ENCODE measurements at places on chromosomes 3 and 15.

DNA sequence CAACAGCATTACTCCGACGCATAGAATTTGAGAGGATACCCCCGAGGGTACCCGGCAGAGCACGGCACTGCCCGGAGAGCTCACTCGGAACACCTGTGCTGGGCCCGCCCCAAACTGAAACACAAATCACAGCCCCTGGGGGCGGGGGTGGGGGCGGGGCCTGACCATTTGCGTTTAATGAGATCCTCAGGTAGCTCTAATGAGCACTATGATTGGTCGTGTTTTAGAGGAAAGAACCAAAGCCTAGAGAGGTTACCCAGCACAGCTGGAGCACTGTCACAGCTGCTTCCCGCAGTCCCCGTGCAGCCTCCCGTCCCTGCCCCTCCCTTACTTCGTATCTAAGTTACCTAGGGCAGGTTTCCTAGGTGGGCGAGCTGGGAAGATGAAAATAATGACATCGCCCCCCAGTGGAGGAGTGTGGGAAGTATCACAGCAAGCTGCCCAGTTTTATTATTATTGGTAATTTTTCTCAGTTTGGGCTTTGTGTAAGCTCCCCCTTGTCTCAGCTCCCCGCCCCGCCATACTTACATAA is 187.1 kb downstream of the PDE8A start:
- peak; percentile 26 for DNase-seq

DNA sequence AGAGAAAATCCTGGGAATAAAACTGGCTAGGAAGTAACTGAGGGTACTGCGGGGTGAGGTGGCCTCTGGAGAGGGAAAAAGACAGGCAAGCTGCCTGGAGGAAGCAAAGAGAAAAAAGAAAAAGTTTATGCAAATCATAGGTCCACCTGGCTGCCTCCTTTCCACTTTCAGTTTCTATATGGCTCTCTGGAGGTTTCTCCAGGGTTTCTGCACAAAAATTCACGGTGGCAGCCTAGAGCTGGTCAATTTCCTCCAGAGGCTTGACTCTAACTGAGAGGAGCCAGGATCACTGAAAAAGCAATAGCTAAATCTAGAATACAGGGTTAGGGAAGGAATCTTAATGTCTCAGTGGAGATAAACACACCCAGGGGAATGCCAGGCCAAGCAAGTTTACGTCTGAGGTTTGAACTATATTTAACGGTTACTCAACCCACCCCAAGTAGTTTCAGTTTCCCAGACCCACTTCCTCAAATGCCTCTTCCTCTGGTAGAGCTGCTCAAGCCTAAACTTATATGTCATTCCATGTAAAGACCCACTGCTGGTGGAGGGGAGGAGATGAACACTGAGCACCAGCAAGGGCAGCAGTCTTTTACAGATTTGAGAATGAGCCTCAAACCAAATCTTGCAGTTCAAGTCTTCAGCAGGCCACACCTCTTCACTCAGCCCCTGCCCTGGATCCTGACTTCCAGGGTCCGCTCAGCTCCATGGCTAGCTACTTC is 5.7 kb downstream of the LYSMD2 start:
- no peak for DNase-seq

DNA sequence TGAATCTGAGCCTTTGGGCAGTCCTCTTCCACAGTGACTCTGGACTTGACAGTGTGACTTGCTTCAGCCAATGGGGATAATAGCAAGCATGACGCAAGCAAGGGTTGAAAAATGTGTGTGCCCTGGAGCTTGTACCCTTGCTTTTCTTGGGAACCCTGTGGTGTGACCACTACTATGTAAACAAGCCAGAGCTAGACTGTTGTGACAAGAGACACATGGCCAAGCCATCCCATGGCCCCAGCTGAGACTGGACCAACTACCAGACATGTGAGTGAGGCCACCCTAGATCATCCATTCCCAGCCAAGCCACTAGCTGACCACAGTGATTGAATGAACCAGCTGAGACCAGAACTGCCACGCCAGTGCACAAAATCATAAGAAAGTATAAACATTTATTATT is 11.8 kb downstream of the MYO1E start:
- no peak for DNase-seq

- DNase-seq, result no peak
These were observed 179.0 kb upstream of the PFN2 start for GRCh38 chr3:150149651-150150051.

DNA sequence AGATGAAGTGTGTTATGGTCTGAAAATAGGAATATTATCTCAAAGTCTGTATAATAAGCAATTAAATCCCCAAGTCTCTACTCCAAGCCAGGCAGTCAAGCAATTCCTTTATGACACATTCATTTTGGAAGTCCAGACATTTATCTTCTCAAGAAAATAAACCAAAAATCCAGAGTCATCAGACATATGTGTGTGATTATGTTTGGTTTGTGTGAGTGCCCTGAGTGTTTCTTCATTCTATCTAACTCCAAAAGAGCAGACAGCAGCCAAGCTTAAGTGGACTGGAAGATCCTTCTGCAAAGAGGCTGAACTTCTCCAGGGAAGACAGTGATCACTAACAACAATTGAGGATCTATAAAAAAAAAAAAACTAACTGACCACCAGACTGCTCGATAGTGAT is 239.8 kb downstream of the STAG1 start:
- DNase-seq, result no peak

DNA sequence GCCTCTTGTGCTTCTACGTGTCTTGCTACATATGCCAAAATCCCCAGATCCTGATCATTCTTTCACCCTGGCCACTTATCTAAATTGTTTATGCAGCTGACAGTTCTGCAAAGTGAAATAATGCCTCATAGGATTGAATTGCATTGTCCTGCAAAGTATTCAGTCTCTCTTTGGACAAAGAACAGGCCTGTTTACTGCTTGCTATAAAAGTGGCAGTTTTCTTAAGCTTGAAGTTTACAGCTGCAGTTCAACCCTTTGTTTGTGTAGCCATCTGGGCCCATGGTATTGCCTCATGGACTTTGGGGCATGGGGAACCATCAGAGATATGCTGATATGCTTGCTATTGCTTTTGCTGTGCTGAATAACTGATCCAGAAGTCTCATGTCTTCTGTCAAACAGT is 523.2 kb downstream of the OTOL1 start:
- no peak for DNase-seq

DNA sequence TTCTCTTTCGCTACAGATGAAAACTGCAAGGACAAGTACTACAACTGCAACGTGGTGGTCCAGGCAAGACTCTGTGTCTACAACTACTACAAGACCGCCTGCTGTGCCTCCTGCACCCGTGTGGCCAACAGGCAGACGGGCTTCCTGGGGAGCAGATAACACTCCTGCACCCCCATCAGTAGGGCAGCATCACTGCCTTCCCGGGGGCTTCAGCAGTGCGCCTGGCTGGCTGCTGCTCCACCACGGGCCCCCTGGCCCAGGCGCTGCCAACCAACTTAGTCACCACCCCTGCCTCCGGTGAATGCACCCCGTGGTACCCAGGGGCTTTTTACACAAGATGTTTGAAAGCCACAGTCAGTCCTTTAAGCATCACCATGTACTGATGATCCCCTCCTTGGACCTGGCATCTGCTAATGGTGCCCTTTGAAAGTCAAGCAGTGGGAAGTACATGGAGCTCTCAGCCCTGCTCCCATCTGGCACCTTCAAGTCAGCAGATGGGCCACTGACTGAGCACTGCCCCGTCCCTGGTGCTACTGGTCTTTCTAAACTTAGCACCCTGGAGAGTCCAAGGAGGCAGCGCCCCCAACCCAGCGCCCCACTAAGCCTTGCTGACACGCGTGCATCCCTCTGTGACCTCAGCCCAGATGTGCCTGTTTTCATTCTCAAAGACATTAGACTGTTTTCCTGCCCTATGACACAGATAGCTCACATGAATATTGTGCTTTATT is 33.0 kb upstream of the NR2E3 start:
- DNase-seq, result no peak

DNA sequence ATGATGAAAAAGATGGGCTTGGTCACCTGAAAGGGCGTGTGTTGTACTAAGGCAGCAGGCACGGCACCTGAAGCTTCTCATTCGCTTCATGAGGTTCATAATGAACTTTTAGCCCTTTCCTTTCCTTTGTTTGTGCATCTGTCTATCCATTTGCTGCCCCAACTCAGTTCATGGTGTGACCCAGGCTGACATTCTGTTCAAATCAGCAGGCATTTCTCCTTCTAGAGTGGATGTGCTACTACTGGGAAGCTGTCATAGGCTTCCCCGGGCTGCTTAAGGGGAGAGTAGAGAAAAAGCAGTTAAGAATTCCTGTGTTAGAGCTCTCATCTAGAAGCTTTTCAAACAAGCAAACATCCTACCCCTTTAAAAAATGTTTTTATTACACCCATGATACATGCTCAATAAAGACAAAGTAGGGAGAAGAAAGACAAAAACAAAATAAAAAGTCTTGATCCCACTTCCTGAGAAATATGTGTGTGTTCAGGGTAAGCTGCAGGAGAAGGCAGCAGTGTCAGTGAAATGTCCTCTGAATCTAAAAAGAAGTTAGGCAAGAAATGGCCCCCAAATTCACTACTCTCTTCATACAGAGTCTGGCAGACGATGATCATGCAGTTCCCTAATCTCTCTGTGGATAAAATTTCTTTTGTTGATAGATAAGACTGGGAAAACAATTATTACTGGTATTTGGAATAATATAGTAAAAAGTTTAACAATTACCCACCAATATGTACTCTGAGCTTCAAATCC is 136.9 kb upstream of the PFN2 start:
- DNase-seq, result no peak

DNA sequence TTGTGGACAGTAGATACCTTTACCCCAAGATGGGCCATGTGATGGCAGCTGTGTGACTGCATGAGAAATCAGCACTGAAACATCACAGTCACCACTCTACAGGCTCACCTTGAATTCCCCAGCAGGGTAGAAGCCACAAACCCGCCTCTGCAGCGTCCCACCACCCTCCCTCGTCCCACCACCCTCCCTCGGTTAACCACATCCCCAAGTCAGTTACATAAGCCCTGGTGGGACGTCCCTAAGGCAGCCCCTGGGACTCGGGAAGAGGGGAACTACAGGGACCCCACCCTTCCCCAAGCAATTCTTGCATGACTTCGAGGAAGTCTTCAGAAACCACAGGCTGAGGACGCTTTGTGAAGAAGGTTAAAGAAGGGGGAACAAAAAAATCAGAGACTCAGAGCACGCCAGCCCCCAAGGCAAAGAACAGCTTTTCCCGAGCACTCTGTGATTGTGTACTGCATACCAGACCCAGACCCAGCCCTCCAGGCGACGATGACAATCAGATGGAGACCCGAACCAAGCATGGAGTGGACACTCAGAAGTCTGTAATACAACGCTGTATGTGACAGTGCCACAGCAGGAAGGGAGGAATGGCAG is 60.5 kb downstream of the SH3BP5 start:
- DNase-seq, result peak; percentile 63

- DNase-seq, result no peak
These were observed 142.2 kb upstream of the IGF1R start for GRCh38 chr15:98506172-98506571.

DNA sequence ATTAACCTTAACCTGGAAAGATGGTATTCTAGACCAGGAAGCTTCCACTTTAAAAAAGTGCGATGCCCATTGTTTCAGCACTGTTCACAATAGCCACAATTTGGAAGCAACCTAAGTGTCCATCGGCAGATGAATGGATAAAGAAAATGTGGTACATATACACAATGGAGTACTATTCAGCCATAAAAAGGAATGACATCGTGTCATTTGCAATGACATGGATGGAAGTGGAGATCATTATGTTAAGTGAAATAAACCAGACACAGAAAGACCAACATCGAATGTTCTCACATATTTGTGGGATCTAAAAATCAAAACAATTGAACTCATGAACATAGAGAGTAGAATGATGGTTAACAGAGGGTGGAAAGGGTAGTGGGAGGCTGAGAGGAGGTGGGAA is 94.2 kb downstream of the NR2F2 start:
- no peak for DNase-seq

GRCh38 chr15:58748852-58749531 is 515 bp downstream of the ADAM10 start:
- DNase-seq, result no peak

DNA sequence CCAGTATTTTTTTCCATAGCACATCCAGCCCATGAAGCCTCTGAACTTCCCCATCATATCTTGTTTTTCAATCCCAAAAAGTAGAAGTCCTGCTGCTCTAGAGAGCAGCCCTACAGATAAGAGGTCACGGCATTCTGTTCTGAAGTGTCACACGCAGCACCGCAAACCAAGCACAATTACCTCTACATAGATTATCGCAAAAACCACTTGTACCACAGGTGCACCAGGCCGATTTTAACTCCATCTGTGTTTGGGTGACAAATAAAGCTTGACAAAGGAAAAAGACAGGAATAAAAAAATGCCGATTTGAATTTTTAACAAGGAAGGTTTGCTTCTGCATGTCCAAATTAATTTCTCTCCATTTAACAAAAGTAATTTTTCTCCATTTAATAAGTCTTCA is 113.7 kb downstream of the MYO5A start:
- DNase-seq, result no peak

- no peak for DNase-seq
These were observed 149.4 kb downstream of the VGLL4 start for GRCh38 chr3:11494131-11494916.
